Immature natural killer cell (primary cell): ENCODE measurements at places on chromosomes 6 and 20.

- DNase-seq, result no peak
These were observed 176.4 kb upstream of the BMP2 start for GRCh38 chr20:6590891-6591637.

GRCh38 chr6:134000443-134000842, 47.4 kb downstream of the TBPL1 start:
- DNase-seq, result no peak

- peak; percentile 14 for DNase-seq
These were observed 1323.0 kb upstream of the GJE1 start for GRCh38 chr6:140809694-140810101.

- DNase-seq, result no peak
These were observed 111.2 kb upstream of the OPRM1 start for GRCh38 chr6:153927867-153928266.

DNA sequence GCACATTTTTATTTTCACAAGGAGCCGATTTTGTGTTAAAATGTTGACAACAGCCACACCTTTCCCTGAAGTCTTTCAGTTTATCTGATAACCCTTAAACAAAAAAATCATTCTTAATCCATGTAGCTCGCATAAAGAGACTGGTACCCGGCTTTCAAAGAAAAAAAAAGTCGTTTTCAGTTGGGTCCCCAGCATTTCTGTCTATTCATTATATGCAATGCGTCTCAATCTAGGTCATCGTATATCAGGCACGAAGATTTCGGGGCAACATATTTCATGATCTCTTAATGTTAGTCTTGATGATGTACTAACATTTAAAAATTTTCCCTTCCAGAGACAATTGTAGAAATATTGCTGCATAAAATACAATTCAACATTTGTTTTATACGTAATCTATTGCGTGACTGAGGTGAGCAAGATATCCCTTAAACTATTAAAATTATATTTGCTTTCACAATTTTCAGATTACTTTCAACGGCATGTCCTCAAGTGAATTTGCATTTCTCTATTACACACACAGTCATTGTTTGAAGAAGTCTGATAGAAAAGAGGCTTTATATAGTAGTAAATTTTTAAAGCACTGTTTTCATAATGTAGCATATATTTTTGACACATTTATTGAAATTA, 2.9 kb upstream of the TUBB2B start:
- DNase-seq, result no peak

DNA sequence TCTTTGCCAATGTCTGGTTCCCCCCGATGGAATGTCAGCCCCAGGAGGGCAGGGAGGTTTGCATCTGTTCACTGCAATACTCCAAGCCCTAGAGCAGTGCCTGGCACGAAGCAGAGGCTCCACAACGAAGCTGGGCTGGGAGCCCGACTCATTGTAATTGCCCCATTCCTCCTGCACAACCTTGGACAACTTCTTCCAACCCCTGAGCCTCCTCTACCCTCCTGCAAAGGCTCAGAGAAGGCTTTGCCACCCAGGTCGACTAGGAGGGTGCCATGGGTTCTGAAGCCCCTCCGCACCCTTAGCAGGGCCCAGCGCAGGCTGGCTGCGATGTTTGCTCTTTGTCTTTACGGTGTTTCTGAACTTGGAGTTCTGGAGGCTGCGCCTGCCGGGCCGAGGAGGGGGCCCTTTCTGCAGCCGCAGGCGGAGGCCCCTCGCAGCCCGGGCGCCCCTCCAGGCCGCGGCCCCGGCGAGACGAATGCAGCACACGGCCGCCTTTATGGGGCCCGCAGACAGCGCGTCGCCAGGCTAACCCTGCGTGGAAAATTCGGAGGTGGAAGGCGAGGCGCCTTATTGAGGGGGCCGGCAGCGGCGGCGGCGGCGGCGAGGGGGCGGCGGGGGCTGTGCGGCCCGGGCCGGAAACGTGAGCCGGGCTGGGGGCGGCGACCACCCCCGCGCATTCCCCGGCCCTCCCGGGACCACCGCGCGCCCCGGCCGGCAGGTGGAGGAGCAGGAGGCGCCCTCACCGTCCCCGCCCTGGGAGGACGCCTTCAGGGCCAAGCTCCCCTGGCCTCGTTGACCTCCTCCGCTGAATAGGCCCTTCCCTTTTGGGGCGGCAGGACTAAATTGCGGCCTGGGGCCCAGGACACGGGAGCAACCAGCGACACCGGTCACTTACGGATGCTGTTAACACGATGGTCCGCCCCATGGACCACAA, 27.0 kb downstream of the SNAI1 start:
- DNase-seq, result no peak
